HuH-7 (cell line): ENCODE measurements at places on chromosomes 3 and 15.
A peak's percentile ranks its signal among the peaks of the same experiment; 100 is the strongest.

GRCh38 chr15:101480613-101481380, 8.7 kb downstream of the PCSK6 start:
- no peak for DNase-seq

DNA sequence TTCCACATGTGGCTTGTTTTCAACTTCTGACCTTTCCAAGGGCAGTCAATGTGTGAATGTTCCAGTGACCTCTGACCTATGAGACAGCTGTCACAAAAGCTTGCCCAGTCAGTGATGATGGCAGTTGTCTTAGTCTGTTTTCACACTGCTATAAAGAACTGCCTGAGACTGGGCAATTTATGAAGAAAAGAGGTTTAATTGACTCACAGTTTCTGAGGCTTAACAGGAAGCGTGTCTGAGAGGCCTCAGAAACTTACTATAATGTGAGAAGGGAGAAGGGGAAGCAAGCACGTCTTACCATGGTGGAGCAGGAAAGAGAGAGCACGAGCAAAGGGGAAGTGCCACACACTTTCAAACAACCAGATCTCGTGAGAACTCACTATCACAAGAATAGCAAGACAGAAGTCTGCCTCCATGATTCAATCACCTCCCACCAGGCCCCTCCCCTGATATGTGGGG, 95.6 kb downstream of the ECT2 start:
- DNase-seq: no peak

GRCh38 chr15:51341366-51342226, at the start of gene GLDN:
Gene GLDN, plus strand, starts transcription at chr15:51341655. Its CDS starts 30 bp downstream, at chr15:51341685.
- no peak for DNase-seq

DNA sequence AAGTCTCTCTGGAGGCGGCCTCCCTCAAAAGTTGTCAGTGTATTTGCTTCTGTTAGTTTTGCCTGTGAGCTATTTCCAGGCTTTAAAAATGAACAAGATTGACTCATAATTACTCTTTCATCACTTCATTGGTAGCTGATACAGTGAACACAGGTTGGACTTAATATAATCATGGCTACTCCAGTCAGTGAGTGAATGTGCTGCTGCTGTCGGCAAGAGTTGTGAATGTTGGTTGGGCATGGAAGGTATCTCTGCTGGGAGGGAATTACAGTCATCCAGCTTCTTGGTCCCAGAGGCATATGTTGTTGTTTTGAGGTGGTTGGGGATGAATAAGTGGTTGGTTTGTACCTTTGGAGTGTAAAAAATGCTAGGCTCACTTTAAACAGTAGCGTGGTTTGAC, 11.5 kb downstream of the TCF12 start:
- DNase-seq: no peak

GRCh38 chr15:78065284-78065872, 12.1 kb downstream of the TBC1D2B start:
- peak; percentile 61 for DNase-seq

- DNase-seq: no peak
Observed at GRCh38 chr3:133447750-133448477, 48.1 kb downstream of the BFSP2 start.

DNA sequence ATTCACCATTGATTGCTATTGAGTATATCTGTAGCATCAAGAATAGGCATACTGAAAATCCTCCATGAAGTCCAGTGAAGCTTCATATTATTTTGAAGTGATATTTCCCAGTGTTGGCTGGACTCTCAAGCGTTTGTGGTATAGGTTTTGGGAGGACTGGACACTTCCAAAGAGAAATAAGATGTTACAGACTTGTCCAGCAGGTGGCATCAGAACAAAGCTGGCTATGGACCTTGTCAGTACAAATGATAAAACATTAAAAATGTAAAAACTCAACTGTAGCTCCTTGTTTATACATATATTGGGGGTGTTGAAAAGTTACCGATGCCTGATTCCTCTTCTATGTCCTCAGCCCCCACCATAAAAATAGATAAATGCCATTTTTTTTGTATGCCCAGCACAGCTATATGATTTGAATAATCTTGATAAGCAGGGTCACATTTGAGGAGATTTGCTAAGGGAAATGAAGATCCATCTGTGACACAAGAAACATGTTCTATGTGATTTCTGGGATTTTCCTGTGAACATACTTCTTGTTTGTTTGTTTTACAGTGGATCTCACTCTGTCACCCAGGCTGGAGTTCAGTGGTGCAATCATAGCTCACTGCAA, 54.5 kb upstream of the GOLGA6B start:
- DNase-seq: peak; percentile 44

- no peak for DNase-seq
Observed at GRCh38 chr3:186984064-186984463, 53.7 kb downstream of the ST6GAL1 start.

DNA sequence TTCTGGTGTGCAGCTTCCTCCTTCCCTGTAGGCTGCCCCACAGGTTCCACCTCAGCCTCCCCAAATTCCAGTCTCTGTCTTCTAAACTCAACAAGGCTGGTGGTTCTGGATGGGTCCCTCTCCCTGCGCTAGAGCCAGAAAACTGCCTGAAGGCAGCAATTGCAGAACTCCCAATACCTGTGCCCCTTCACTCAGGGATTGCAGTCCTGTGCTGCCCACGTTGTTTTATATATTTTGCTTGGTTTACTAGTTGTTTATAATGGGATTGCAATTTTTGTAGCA, 14.8 kb upstream of the NPTN start:
- no peak for DNase-seq

DNA sequence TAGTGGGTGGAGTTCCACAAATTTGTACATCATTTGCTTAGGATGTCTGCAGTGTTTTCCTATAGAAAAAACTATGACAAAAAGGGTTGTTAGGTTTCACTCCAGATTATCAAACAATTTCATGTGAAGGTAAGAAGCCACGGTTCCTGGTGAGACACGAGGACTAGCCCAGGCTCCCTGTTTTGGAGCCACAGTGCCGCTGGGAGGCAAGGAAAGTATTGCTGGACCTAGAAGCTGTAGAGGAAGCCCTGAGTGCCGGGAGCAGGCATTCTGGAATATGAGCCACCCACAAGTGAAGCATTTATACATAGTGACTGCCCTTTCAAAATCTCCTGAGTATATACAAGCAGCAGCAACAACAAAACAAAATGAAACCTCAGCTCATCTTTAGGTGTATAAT, 142.0 kb downstream of the GABRB3 start:
- no peak for DNase-seq

DNA sequence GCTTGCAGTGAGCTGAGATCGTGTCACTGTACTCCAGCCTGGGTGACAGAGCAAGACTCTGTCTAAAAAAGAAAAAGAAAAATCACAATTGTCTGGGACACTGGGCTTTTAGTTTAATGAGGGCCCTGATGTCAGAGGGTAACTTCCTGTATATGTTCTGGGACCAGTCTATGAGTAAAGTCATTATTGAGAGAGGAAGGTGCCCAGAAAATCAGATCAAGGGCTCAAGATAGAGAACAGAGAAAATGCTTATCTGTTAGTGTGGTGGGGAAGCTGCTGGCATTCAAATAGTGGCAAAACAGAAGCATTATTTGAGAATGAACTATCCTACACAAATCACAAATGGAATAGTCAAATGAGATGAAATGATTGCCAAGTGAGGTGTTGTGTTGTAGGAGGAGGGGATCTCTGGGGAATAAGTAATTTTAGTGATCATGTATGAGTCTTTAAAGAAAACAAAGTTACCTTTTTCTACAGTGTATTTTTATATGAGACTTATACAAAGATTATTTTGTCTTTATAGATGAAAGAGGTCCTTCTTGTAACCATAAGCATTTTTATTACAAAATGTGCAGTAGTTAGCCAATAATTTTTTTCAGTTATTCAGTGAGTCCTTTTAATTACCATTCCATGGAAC, 13.4 kb downstream of the ARIH2 start:
- DNase-seq: no peak

- no peak for DNase-seq
Observed at GRCh38 chr3:42544492-42545283, 37.1 kb downstream of the SEC22C start.

- DNase-seq: no peak
Observed at GRCh38 chr3:79175870-79176269, 591.9 kb downstream of the ROBO1 start.

DNA sequence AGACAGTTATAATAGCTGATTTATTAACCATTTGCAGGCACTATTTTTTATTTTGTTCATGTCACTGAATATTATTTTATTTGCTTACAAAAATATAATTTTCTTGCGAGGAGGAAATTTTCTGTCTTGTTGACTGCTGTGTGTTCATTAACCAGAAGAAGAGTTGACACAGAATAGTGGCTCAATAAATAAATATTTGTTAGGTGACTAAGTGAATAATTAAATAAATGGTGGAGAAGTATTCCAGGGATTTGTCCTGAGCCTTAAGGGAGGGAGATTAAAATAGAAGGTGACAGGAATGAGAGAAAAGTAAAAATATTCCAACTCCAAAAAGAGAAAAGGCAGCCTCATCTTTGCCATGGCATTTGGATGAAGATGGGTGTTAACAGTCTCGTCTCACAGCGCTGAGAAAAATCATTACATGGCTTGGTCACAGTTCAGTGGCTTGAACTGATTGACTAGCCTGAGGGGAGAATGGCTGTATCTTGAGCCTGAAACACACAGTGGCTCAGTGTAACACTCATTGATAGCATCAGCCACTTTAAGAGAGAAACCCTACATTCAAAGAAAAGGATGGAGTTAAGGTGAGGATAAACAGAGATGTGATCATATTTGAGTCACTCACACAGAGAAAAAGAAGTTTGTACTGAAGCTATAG, 449.9 kb upstream of the NAALADL2 start:
- no peak for DNase-seq

DNA sequence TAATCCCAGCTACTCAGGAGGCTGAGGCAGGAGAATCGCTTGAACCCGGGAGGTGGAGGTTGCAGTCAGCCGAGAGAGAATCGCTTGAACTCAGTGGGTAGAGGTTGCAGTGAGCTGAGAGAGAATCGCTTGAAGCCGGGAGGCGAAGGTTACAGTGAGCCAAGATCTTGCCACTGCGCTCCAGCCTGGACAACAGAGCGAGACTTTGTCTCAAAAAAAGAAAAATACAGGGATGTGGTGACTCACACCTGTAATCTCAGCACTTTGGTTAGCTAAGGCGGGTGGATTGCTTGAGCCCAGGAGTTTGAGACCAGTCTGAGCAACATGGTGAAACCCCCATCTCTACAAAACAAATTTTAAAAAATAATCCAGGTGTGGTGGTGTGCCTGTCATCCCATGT, 26.8 kb downstream of the UBE2E1 start:
- DNase-seq: no peak

DNA sequence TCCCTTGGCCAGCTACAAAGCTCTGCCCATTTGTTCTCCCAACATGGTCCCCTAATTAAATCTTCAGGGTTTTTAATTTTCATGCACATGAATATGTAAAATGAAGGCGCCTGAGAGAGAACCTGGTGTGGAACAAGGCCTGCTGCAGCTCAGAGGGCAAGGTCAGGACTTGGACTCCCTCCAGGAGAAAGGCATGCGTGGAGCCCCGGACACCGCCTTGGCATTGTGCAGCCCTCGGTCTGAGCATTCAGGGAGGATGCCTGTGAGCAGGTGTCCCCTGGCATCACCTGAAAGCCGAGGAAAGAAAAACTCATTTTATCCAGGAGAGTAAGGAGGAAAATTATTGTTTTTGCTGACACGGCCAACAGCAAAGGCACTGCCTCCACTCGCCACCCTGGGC, 33.8 kb upstream of the EPHB1 start:
- no peak for DNase-seq

DNA sequence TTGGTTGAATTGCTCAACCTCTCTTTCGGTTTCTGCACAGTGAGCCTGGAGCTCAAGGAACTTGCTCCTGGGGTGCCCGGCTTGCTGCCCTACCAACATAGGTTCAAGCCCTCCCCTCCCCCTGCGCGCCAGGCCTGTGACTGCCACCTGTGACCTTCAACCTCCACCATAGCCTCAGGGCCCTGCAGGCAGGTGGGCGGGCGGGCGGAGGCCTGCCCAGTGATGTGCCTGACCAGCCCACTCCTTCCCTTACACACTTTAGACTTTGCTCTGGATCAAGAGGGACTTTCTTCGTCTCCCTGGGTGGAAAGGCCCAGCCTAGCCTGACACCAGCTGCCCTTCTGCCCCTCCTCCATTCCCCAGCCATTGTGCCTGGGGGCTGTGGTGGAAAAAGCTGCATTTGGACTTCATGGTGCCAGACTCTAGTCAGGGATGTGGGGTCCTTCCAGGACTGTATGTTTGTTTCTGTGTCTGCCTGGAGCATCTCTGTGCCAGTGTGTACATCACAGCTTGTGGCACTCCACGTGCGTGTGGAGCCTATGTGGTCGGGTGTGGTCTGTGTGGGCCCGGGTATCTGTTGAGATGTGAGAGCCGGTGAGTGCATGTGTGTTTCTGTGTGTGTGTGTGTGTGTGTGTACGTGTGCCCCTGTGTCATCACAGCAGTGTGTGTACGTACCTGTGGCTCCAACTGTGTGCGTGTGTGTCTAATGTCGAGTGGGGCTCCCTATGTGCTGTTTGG, 9.5 kb downstream of the PRKCD start:
- DNase-seq: no peak

- no peak for DNase-seq
Observed at GRCh38 chr3:174333640-174334039, 525.5 kb upstream of the NAALADL2 start.

DNA sequence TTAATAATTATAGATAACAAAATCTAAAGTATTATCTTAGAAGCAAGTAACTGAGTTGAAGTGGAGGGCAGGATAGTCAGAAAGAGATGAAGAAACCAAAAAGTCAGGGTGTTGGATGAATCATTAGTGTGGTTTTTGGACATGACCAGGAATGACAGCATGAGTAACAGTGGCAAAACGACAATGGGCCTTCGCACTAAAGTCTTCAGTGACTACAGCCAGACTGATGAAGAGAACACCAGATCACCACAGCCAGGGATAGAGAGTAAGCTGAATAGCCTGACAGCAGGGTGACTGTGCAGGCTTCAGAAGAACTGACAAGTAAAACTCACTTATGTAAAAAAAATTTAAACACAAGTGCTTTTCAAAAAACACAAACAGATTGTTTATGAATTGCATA, 96.0 kb upstream of the MELTF start:
- no peak for DNase-seq

GRCh38 chr3:154718053-154718452, 288.1 kb upstream of the GPR149 start:
- DNase-seq: no peak

DNA sequence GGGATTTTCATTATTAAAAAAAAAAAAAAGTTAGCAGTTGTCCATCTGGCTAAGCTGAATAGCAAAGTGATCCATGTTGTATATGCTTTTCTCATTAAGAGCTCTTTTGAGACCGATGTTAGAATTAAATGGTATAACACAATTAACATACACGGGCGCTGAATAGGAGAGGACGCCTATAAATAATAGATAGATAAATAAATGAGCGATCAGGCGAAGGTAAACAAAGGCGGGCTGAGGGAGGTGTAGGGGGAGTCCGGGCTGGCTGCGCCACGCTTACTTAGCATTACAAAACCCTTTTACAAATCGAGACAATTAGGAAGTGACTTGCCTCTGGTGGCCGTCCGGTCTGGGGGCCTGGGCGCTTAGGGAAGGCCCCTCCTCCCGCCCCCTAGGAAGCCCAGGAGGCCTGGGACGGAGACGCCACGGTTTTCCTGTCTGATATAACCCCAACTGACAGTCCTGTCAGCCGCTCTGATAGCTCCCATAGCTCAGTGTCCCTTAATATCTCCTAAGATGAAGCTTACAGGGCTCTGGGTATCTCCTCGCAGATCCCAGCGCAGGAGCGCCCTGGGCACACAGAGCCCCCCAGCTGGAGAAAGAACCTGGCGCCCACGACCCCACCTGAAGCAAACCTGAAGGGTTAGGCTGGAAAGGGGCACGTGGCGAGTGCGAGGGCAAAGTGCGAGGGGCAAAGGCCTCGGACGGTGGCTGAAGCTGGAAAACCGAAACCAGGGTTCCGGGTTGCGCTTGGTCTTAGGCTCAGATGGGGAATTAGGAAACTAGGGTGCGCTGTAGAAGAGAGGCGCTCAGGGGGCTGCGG, 3.6 kb downstream of the SOX14 start:
- DNase-seq: no peak

GRCh38 chr3:132626955-132627354, 29.9 kb downstream of the ACKR4 start:
- no peak for DNase-seq
